ENCODE measurements at places on chromosomes 5 and 9.
A peak's percentile ranks its signal among the peaks of the same experiment; 100 is the strongest.

DNA sequence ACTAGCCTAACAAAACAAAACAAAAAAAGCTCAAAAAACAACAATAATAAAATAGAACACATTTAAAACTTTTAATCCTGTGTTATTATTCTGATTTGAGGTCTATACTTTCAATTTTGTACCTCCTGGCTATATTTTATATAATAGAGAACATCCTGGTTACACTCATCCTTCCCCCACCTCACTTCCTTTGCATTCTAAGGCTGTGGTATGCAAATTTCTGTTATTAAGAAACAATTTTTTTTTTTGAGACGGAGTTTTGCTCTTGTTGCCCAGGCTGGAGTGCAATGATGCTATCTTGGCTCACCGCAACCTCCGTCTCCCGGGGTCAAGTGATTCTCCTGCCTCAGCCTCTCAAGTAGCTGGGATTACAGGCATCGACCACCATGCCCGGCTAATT is 3.1 kb upstream of the RPL37 start:
- H3K36me3 ChIP-seq, result peaks cover 13% of the 10 kb centered on the region
- H3K4me1 ChIP-seq, result peaks cover 20% of the 10 kb centered on the region
- H3K27ac ChIP-seq, result no peak overlapping the region
- H3K27me3 ChIP-seq, result peaks cover 16% of the 10 kb centered on the region
- H3K4me3 ChIP-seq, result no peak overlapping the region

GRCh38 chr5:10140195-10140973 is 109.3 kb downstream of the ATPSCKMT start:
- H3K36me3 ChIP-seq, result no peaks in the 10 kb centered on the region
- H3K4me1 ChIP-seq, result no peaks in the 10 kb centered on the region
- no peak for DNase-seq

DNA sequence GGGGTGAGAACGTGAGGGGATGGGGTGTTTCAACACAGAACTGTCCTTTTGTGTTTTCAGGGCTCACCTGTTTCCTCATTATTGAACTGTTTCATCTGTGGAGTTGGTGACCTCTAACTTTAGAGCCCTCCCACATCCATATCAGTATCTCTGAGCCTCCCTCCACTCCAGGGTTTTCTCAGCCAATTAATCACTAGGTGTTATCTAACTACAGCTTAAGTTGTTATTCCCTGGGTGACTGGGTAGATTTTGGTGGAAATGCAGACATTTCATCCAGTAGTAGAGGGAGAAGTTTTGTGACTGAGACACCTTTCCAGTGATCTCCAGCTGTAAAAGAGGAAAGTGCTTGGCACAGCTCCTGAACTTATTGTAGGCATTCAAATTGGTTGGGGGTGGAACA is 23.7 kb downstream of the PPP3R2 start:
- H3K36me3 ChIP-seq, result peaks cover 10% of the 10 kb centered on the region
- no peak overlapping the region for H3K4me3 ChIP-seq
- DNase-seq, result no peak
- H3K27ac ChIP-seq, result no peak overlapping the region

GRCh38 chr9:27888661-27889295 is 315.5 kb upstream of the C9orf72 start:
- no peaks in the 10 kb centered on the region for H3K36me3 ChIP-seq
- peak; percentile 37 for DNase-seq
- no peaks in the 10 kb centered on the region for H3K4me1 ChIP-seq
- no peaks in the 10 kb centered on the region for H3K27me3 ChIP-seq
- no peak overlapping the region for H3K27ac ChIP-seq

DNA sequence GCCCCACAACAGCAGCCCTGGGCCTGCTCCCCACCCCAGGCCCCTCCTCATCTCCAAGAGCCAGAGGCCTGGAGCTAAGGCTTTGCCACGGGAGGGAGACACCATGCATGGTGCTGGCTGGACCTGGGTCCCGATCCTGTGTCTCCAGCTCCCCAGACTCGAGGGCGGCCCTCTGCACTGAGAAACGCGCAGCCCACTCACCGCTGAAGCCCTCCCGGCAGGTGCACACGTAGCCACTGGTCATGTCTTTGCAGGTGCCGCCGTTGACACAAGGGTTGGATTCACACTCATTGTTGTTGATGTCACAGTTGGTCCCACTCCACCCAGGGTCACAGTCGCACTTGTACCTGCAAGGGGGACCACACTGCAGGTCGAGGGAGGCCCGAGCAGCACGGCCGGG is 30.4 kb upstream of the SEC16A start:
- H3K4me3 ChIP-seq, result no peak overlapping the region
- H3K27ac ChIP-seq, result no peak overlapping the region
- peaks cover 99% of the 10 kb centered on the region for H3K36me3 ChIP-seq
- no peak for DNase-seq
- no peaks in the 10 kb centered on the region for H3K4me1 ChIP-seq

- DNase-seq, result no peak
- H3K36me3 ChIP-seq, result no peaks in the 10 kb centered on the region
- no peak within 1 kb of the TSS for H3K4me3 ChIP-seq
- H3K27me3 ChIP-seq, result peaks cover 7% of the 10 kb centered on the region
- no peaks in the 10 kb centered on the region for H3K4me1 ChIP-seq
Observed at GRCh38 chr9:976258-976942, at the start of gene DMRT3. Gene DMRT3 (plus strand): TSS chr9:976655. CDS start chr9:977002, 347 bp downstream.

- H3K4me1 ChIP-seq, result no peaks in the 10 kb centered on the region
- no peak overlapping the region for H3K4me3 ChIP-seq
Observed at GRCh38 chr9:101902051-101902450, 163.6 kb upstream of the GRIN3A start.

GRCh38 chr9:129880654-129881546 is 45.6 kb downstream of the USP20 start:
- peaks cover 42% of the 10 kb centered on the region for H3K4me1 ChIP-seq
- no peak for DNase-seq
- H3K27me3 ChIP-seq, result no peaks in the 10 kb centered on the region
- peaks cover 37% of the 10 kb centered on the region for H3K36me3 ChIP-seq
- no peak overlapping the region for H3K4me3 ChIP-seq

DNA sequence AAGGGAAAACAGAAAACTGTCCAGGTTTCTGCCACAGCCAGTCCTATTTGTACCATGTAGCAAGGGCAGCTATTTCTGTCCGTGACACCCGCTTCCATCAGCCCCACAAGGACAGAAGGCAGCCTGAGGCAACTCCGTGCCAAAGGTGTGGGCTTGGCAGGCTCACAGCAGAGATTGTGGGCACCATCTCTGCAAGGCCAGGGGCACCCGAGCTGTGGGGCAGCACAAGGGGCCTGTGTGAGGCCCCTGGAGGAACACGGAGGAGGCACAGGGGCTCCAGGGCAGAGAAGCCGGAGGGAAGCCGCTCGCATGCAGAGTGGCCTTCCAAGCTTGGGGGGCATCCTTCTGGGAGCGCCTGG is 43.5 kb downstream of the COL23A1 start:
- no peak for DNase-seq
- H3K36me3 ChIP-seq, result no peaks in the 10 kb centered on the region
- H3K27me3 ChIP-seq, result no peaks in the 10 kb centered on the region
- no peak overlapping the region for H3K4me3 ChIP-seq
- H3K27ac ChIP-seq, result no peak overlapping the region
